Omental fat pad (tissue), 4 donors: ENCODE measurements at places on chromosomes 3 and 15.

- DNase-seq, result no peak
These were observed 587.3 kb downstream of the IGSF11 start for GRCh38 chr3:118447339-118447738.

DNA sequence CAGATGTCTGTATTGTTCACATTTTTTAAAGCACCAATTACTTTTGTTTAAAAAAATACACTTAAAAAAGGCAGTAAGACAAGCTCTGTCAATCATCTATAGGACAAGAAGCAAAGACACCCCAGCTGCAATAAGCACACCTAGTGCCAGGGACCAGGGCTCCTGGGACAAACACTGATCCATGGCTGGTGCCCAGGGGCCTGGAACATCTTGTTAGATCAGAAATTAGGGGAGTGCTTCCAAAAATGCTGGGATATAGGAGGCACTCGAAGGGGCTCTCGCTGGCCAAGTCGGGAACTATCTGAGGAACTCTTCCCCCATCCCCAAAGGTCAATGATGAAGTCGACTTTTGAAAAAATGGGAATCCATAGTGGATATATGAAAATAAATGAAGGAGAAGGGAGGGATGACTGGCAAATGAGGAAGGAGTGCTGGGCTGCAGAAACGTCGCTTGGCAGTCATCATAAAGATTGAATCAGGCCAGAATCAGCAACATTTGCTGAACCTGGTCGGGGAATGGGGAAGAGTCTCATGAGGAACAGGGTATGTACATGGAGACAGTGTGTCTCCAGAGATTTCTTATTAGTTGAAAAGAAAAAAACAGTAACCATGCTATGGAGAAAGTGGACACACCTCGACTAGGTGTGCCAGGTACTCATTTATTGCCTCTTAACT lies 28.5 kb downstream of the TSPAN3 start:
- no peak for DNase-seq

GRCh38 chr3:119643528-119643927 lies 16.9 kb downstream of the POPDC2 start:
- DNase-seq, result no peak

DNA sequence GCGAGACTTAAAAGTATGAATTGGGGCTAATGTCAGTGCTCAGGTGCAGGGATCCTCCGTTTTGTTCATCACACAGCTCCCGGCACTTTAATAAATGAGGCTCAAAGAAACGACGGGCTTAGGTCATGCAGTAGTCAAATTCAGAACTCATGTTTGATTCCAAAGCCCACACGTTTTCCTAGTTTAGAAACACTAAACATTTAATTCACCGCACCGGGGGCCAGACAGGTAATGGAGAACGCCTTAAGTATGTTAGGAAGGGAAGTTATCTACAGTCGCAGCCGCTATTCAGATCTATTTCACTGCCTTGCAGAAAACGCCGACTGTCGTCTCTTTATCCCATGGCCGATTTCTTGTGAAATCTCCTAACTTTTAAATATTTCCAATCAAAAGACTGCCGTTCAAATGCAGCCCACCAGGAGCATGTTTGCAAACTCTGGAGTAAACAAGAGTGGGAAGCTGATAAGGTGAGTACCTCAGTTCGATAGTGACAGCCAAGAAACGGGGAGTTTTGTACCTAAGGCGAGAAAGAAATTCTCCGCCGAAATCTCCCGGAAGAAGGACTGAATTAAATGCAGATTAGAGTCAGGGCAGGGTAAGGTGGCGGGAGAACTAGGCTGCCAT lies 569 bp downstream of the HIGD2B start:
- DNase-seq, result no peak

GRCh38 chr15:43190178-43190577 lies 5.0 kb downstream of the CCNDBP1 start:
- DNase-seq, result no peak

DNA sequence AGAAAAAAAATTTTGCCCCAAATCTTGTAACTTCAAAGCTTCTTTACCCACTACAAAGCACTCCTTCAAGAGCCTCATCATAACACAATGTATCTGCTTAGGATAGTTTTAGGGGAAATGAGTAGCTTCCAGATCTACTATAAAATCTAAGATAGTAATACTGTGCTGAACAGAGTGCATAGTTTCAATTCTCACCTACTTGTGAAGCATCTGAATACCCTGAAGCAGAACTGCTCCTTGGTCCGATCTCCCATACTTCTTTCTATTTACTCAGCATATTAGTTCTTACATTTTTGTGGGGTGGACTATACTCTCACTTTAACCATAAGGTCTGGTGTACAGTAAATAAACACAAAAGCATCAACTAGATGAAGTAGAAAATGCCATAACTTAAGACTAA lies 9.6 kb downstream of the TFRC start:
- DNase-seq, result no peak

DNA sequence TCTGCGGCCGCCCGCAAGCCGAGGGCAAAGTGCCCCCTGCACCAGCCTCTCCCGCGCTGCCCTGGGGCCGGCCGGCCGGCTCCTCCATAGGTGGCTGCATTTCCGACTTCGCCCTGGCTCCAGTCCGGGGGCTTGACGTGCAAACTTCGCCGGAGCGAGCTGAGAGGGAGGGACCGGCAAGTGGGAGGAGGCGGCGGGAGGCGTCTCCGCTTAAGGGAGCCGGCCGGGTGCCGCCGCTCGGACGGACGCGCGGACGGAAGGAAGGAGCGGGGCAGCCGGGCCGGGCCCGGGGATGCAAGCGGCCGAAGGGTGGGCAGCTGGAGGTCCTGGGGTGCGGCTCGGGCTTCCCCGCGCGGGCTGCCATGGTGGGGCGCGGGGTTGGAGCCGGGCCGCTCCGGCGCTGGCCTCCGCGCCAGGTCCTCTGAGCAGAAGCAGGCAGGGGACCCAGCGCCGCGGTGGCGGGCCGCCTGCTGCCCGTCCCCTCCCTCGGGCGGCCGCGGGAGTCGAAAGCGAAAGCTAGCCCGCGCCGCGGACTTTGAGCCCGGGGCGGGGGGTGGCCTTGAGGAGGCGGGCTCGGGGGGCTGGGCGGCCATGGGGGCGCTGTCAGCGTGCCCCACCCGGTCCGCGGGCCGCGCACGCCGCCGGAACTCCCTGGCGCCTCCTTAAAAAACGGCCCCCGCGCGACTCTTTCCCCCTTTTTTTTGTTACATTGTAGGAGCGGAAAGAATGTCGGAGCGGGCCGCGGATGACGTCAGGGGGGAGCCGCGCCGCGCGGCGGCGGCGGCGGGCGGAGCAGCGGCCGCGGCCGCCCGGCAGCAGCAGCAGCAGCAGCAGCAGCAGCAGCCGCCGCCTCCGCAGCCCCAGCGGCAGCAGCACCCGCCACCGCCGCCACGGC lies at the start of gene SCAANT1:
SCAANT1 (minus strand) TSS at position 511 of the 895 bp plus-strand sequence.
- peak; percentile 57 for DNase-seq

DNA sequence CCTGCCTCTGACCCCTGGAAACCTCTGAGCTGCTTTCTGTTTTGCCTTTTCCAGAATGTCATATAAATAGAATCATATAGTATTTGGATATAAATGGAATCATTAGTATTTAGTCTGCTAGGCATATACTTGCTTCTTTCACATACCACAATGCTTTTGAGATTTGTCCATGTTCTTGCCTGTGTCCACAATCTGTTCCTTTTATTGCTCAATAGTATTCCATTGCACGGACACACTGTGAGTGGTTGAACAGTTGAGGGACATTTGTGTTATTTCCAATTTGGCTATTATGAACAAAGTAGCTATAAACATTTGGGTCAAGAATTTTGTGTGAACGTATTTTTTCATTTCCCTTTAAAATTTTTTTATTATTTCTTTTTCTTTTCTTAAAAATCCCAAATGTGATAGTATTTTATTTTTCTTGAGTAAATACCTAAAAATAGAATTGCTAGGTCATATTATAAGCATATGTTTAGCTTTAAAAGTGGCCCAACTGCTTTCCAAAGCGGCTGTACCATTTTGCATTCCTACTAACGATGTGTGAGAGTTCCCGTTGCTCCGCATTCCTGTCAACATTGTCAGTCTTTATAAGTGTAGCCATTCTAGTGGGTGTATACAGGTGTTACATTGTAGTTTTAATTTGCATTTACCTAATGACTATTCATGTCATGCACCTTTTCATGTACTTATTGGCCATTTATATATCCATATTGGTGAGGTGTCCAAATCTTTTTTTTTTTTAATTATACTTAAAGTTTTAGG lies 26.5 kb downstream of the WDR53 start:
- no peak for DNase-seq

GRCh38 chr15:90402767-90403166 lies 14.7 kb downstream of the IQGAP1 start:
- no peak for DNase-seq

DNA sequence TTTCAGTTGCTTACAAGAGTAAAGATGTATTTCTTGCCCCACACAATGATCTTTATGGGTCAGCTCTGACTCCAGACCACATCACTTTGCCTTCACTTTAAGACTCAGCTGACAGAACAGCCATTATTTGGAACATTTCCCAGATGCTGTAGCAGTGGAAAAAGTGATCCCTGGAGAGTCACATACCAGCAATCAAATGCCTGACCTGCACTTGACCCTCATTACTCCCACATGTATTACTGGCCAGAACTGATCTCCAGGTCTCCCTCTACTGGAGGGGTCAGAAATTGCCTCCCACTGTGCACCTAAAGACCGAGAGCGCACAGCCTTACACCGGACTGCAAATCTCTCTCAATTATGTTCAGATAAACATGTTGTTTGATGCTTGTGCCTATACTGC lies 88.6 kb upstream of the ZNF385D start:
- no peak for DNase-seq

GRCh38 chr15:22877117-22877516 lies 38.7 kb downstream of the NIPA2 start:
- no peak for DNase-seq

GRCh38 chr3:9721015-9721699 lies 10.4 kb upstream of the BRPF1 start:
- DNase-seq, result no peak

GRCh38 chr15:41703120-41703519 lies 42.9 kb downstream of the MGA start:
- DNase-seq, result no peak

DNA sequence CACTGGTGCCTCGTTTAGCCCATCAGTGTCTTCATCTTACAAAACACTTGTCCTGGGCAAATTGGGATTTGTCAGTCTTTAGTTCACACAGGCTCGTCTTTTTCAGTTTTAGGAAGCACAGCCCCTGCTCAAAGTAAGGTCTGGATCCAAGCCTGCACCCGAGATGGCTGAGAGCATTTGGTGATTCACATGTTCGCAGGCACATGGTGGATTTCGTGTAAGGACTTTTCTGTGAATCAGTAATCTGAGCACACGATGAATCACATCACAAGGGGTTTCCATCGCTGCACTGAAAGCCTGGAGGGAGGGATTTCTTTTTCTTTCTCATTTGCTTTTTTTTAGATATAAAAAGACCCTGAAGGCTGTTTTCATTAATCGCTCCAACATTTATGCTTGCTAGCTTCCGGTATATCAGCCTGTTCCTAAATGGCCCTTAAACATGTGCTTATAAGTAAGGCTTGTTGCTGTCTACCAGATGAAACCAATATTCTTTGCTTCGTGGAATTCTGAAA lies 435.6 kb upstream of the ATP10A start:
- no peak for DNase-seq

- no peak for DNase-seq
These were observed 255.5 kb downstream of the EPHB1 start for GRCh38 chr3:135050536-135050935.

DNA sequence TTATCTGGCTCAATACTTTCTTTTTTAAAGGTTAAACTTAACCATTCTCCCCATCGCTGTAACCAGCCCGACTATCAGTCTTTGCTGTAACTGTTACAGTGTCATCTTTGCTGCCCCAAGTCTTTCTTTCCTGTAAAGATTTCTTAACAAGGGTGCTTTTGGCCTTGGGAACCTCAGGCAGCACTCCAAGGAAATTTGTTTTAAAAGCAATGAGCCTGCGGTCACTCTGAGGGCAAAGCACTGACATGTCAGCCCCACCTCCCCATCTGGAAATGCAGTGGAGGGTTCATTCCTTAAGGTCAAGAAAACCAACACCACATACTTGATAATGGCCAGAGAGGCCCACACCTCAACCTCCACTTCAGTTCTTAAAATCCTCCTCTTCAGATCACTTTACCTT lies 3.2 kb downstream of the TRANK1 start:
- no peak for DNase-seq

GRCh38 chr3:30156586-30157498 lies 449.6 kb upstream of the TGFBR2 start:
- DNase-seq, result no peak

GRCh38 chr15:61196711-61197586 lies 32.2 kb downstream of the RORA start:
- no peak for DNase-seq

GRCh38 chr3:64559588-64559987 lies 128.2 kb downstream of the ADAMTS9 start:
- DNase-seq, result no peak

DNA sequence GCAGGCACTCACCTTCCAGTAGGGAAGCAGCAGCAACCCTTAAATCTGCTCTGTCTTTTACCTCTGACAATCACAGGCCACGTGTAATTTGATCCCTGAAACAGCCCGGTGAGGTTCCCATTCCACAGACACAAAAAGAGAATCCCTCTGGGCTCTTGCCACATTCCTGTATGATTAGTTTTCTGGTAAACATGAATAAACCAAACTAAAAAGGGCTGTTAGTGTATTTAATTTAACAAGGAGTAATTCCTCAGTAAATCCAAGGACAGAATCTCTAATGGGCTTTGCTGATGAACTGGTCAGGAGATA lies 186.9 kb downstream of the FAM43A start:
- DNase-seq, result no peak

DNA sequence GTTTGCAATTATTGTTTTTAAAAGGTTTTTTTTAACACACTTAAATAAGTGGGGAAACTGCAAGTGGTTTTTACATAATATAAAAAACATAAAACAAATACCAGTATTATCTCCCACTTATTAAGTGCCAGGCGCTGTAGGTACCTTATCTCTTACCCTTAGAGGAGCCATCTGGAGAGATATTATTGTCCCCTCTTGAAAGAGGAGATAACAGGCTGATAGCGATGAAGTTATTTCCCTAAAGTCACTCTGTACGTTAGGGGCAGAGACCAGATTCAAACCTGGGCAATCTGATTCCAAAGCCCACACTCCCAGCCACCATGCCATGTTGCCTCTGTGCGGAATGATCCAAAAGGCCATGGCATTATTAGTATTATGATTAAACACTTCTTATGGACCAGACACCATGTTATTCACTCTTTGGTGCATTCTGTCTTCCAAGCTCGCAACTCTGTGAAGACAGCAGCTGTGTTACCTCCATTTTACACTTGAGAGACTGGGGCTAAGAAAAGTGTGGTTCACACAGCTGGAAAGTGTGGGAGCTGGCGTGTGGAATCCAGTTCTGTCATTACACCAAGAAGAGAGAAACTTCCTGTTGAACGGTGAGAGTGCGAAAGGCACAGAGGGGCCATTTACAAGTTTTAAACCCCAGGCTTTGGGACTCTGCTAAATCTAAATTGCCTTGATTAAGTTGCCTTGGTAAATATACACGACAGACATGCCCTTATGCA lies 79.9 kb upstream of the MITF start:
- DNase-seq, result no peak
